Left ventricle myocardium inferior (tissue), 1 donor: ENCODE measurements at places on chromosomes 7 and 10. TPM values are rescaled to one million over a fixed set of nuclear protein-coding genes. Genes with fewer than 3 reads are reported as not detected.
A peak's percentile ranks its signal among the peaks of the same experiment; 100 is the strongest.

- DNase-seq: no peak
These were observed 62.7 kb downstream of the ADCYAP1R1 start for GRCh38 chr7:31114593-31115343.

- no peak for DNase-seq
These were observed 20.9 kb downstream of the NUP205 start for GRCh38 chr7:135578569-135578968.

- no peak for DNase-seq
These were observed 280.5 kb downstream of the KIF20B start for GRCh38 chr10:89981891-89982290.

- DNase-seq: no peak
These were observed 13.4 kb upstream of the SLIT1 start for GRCh38 chr10:97199152-97199551.

GRCh38 chr7:152937282-152937681 lies 177.7 kb downstream of the ACTR3B start:
- no peak for DNase-seq

- DNase-seq: no peak
These were observed 285.6 kb upstream of the POM121L12 start for GRCh38 chr7:52749880-52750279.

GRCh38 chr10:85578860-85579259 lies 787.7 kb downstream of the GRID1 start:
- DNase-seq: no peak

- no peak for DNase-seq
These were observed 90.6 kb downstream of the CYP51A1 start for GRCh38 chr7:92043637-92044036.

GRCh38 chr7:2610898-2611297 lies 20.9 kb upstream of the TTYH3 start:
- no peak for DNase-seq

- DNase-seq: peak; percentile 83
These were observed 47.1 kb downstream of the SYPL1 start for GRCh38 chr7:106064771-106065574.

DNA sequence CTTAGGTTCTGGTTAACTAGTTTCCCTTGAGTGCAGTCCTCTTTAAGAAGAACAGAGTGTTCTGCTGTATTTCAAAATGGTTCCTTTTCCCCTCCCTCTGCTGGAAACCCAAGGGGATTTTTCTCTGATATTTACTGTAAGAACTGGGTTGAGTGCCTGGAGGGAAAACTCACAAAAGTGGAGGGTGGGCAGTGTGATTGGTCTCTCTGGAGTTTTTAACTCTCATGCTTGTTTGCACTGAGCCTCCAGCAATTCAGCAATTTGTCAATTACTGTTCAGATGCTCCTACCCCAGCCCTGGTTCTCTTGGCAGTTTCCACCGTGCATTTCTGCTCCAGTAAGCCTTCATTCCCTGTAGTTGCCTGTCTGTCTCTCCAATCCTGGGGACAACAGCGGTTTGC lies 273.4 kb upstream of the SORCS1 start:
- no peak for DNase-seq

DNA sequence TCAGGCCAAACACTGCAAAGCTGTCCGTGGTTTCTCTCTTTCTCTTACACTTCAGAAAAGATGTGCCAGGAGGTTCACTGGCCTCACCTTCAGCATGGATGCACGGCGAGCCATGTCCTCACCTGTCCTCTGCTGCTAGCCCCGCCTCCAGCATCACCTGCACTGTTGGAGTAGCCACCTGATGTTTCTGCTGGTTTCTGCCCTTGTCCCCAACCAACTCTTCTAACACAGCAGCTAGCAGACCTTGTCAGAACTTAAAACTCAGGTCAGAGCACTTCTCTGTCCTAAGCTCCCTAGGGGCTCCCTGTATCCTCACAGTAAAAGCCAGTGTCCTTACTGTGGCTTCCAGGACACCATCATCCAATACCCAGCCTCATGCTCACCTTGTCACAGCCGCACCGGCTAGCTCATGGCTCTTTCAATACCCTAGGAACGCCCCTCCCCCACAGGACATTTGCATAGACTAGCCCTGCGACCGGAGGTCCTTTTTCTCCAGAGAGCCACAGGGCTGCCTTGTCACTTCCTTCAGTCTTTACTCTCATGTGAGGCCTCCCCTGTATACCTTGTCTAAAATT lies 15.2 kb downstream of the PALD1 start:
- DNase-seq: no peak

GRCh38 chr7:111918461-111918860 lies 287.7 kb downstream of the DOCK4 start:
- DNase-seq: no peak

DNA sequence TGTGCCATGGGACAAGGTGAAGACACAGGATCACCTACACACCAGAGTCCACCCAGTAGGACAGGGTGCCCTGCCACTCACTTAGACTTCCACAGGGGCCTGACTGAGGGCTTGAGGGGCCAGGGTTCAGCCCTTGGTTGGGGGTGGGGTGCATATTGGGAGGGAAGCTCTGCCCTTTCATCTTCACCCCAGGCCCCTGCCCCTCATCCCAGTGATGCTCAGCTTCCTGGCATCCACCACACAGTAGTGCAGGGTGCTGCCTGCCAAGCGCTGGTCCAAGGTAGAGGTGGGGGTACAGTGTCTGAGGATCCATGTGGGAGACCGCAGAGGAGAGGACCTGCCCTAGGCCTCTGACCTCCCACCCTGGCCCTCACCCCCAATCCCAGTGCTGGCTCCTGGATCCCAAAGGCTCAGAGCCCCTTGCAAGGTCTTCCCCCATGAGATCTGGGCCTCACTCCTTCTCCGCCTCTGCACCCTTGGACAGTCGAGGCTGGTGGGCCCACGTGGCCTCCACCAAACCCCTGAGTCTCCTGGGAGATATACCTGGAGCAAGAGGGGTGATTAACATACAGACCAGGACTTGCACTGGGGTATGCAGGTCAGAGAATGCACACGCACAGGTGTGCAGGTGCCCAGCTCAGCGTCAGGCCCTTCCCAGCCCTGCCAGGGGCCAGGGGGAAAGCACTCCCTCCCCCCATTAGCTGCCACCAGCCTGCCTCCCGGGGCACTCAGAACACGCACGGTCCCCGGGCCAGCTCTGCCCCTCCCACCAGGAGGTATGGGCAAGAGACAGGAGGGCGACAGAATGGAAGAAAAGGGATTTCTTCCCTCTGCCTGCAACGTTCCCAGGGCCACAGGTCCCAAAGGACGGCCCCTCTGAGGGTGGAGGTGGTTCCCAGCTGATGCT lies 8.6 kb upstream of the IRF5 start:
- no peak for DNase-seq

GRCh38 chr10:13784067-13784466 lies 197.3 kb downstream of the PRPF18 start:
- DNase-seq: no peak

DNA sequence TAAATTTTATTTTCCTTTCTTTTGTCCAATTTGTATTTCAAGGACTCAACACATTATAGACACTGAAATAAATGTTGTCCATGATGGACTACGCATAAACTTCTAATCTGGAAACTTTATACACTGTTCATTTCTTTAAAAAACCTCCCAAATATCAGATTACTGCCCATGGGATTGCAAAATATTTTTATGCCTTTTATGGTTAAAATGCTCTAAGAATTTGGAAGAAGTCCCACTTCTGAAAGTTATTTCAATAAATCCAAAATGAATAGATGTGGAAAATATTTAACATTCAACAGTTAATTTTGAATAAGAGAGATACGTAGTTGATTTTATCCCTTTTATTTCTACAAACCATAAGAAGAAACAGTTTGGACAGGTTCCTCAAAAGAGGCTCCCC lies 46.1 kb downstream of the CABCOCO1 start:
- no peak for DNase-seq

- DNase-seq: no peak
These were observed 41.1 kb upstream of the CABCOCO1 start for GRCh38 chr10:61621605-61622051.

GRCh38 chr7:157555944-157556641 lies 219.3 kb downstream of the DNAJB6 start:
- DNase-seq: no peak

- no peak for DNase-seq
These were observed 55.3 kb downstream of the STK32C start for GRCh38 chr10:132252412-132252811.

DNA sequence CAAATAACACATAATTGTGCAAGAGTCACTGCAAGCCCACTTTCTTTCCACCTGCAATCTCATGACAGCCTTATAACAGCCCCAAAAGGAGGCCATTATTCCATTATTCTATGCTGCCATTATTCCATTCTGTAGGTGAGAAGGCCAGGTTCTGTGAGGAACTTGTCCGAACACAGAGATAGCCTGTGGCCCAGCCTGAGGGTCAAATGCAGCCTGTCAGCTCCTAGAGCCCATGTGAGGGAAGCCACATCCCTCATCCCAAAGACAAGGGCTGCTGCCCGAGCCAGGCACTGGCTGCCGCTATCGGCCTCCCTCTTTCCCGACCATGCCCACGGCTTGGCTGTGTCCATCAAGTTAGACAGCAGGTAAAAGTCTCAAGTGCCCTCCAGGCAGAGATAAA lies 24.1 kb upstream of the C10orf71 start:
- DNase-seq: no peak

- DNase-seq: no peak
These were observed 1.6 kb downstream of the HTR7 start for GRCh38 chr10:90856261-90856660.

DNA sequence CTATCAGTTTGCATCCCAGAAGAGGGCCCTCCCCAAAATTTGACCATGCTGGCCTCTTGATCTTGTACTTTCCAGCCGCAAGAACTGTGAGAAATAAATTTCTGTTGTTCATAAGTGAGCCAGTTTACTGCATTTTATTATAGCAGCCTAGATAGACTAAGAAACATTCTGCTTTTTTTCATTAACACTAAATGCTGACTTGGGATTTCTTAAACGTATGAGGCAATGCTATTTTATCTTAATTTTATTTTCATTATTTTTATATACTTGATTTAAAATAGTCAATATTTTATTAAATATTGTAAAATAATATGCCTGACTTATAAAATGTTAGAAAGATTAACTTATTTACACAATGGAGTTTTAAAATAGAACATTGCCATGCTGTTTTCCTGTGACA lies 341.8 kb upstream of the CNTNAP2 start:
- no peak for DNase-seq

GRCh38 chr10:132613566-132614348 lies 76.2 kb downstream of the INPP5A start:
- no peak for DNase-seq

DNA sequence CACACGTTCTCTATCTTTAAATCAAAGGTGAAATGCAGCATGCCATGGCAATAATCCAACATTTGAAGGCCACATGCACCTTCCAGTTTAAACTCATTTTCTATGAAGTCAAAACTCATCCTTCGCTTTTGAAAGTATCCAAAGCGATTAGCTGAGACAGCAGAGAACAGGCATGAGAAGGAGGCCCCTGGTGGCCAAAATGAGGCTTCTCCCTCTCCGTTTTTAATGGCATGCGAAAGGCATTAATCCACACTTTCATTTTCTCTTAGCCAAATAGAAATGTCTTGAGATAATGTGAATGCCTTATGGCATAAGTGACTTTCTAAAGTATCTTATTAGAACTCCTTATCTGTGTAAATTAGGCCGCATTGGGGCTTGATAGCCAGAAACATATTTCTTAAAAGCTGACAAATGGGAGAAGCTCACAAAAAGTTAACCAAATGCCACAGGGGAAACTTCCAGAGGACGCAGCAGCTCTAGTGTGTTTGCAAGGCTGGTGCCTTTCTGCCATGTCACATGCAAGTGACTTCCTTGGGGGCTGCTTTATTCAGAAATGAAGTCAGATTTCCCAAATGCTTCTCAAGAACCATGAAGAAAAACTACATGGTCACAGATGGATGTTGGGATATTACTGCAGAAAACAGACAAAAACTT lies 1189.6 kb downstream of the SORCS1 start:
- no peak for DNase-seq

GRCh38 chr10:33211106-33211878 lies 123.2 kb downstream of the NRP1 start:
- DNase-seq: peak; percentile 59

DNA sequence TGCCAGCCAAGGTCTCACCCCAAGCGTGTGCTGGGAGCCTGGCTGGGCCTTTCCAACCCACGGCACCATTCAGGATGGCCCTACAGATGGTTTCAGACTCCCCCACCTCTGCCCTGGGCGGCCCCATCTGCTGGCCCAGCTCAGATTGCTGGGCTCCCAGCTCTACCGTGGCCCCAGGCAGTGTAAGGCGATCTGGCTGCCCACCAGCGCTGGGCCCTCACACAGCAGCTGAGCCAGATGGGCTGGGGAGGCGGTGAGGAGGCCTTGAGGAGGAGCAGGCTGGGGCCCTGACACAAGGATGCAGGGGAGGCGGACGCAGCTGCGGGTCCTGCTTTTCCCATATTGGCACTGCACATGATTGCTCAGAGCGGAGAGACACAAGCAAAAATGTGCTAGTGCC lies 162.8 kb downstream of the NRF1 start:
- DNase-seq: no peak

DNA sequence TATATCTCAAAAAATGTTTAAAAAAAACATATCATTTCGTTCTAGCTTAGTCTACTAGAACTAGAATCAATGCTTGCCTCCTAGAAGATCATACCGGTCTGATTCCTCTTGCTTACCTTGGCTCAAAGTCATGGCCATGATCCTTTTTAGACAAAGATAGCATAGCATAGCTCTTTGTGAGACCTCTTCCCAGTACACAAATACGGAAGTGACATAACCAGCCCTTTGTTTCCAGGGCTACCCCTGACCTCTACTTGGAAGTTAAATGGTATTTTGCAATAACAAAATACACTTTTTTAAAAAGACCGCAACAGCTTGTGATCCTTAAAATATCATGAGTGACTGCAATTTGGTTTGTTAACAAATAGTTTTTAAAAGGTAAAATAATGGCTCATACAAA lies 130.7 kb upstream of the NOBOX start:
- no peak for DNase-seq

DNA sequence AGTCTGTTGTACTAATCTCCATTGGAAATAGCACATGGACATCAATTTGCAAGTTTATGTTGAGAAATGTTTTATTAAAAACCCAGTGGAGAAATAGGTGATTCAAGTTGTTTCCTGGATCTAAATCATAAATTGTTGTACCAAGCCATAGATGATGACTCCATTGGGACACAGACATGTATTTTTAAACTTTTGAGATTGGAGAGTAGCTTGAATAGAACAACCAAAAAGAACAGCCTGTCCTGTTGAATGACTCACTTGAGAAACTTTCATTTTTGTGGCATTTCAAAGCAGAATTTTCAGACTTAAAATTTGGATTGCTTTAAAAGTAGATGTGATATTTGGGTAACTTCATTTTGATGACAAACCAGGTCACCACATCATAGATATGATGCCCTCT lies 197.5 kb downstream of the GPAM start:
- DNase-seq: no peak

- DNase-seq: no peak
These were observed 714.8 kb downstream of the CCSER2 start for GRCh38 chr10:85043207-85043606.

AEBP1 gene
- 20.5 TPM for total RNA-seq

ITIH5 gene
- 10.8 TPM for total RNA-seq

PRF1 gene
- 2.6 TPM for total RNA-seq

ECHDC3 gene
- 88.5 TPM for total RNA-seq

GRID2IP gene
- total RNA-seq: not detected

FAM131B gene
- total RNA-seq: 0.47 TPM

ACTL6B gene
- not detected for total RNA-seq

ATG9B gene
- total RNA-seq: not detected

IDI1 gene
- total RNA-seq: 15.6 TPM

SFMBT2 gene
- total RNA-seq: 11.0 TPM
